Aorta (tissue), 5 donors: ENCODE measurements at places on chromosomes 3 and 15. TPM values are rescaled to one million over a fixed set of nuclear protein-coding genes. Genes with fewer than 3 reads are reported as not detected.
A peak's percentile ranks its signal among the peaks of the same experiment; 100 is the strongest.

DNA sequence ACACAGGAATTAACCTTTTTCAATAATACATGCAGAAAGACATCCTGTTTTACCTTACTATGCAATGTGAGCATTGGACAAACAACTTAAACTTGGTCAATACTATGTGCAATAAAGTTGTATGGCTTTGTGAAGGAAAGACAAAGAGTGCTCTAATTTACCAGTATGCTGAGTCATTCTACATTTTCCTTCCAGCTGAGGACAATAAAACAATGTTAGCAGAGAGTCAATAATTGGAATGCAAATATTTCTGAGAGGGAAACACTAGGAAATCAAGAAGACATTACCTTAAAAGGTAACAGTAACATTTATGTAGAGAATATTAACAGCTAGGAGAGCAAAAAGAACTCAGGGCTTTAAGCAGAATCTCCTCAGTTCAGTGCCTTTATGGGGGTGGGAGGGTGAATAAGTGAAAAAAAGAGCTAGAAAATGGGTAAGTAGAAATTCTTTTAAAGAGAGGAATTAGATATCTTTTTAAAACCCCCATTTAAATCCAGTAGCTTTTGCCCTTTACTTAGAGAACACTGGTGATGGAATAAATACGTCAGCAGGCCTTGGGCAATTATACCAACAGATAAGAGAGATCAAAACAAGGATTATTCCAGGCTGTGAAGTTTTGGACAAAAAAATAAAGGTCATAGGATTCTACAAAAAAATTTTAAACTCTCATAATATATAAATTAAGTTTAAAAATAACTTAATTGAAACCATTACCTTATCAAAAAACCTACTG lies 11.6 kb upstream of the HGD start:
- H3K27ac ChIP-seq, result no peak overlapping the region
- no peaks in the 10 kb centered on the region for H3K27me3 ChIP-seq
- H3K4me3 ChIP-seq, result no peak overlapping the region
- DNase-seq, result no peak
- H3K36me3 ChIP-seq, result no peaks in the 10 kb centered on the region

DNA sequence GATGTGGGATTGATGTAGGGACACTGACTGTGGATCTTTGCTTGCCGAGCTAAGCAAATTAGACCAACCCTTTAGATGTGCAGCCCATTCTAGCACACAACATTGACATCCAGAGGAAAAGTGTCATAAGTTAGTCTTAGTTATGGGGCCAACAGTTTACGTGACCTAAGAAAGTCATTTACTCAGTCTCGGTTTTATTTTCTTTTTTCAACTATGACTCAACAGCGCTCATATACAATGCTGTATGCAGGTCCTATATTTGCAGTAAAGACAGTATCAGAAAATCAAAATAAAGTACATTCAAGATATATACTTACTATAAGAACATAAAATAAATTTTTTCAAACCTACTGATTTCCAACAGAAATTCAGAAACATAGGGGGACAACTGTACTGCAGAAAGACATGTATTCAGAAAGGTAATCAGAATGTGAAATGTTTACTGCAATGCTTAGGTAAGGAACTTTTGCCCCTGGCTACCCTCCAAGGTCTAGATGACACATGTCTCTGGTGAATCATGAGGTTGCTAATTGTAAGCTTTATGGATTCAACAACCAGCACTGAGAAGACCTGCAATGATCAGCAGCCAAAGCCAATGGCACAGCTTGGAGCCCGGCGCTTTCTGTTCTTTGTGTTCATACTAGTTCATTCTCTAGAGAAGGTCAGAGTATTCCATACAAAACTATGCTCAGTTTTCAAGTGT lies 317.5 kb upstream of the CNTN6 start:
- H3K36me3 ChIP-seq, result no peaks in the 10 kb centered on the region
- no peak overlapping the region for H3K4me3 ChIP-seq

The RNF123 gene
- 38.1 TPM for total RNA-seq

DNA sequence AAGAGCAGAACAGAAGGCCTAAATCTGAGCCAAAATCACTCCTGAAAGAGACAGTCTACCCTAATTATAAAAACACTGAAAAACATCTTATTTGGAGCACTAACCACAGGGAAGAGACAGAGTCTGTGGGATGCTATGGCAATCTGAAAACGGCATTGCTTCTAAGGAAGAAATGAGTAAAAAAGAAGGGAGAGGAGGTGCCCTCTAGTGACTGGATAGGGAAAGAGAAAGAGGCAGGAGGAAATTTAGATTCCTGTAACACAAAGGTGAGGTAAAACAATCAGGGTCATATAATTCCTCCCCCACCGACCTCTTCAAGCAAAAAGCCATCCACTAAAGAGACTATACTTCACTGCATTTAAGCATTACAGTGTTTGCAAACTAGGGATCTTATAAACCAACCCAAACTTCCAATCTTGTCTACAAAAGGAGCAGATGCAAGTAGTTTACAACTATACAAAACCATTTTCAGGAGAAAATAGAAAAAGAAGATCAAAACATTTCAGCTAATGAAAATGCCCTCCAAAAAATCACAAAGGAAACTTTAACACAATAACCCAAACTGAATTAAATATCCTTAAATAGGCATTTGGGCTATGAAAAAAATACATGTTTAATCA lies 32.6 kb downstream of the HACD2 start:
- H3K4me1 ChIP-seq, result no peaks in the 10 kb centered on the region
- no peak for DNase-seq
- H3K36me3 ChIP-seq, result no peaks in the 10 kb centered on the region
- no peak overlapping the region for H3K4me3 ChIP-seq

- no peaks in the 10 kb centered on the region for H3K27me3 ChIP-seq
- no peaks in the 10 kb centered on the region for H3K36me3 ChIP-seq
- peaks cover 2% of the 10 kb centered on the region for H3K4me1 ChIP-seq
These were observed 9.7 kb upstream of the SCAANT1 start for GRCh38 chr3:63921741-63922482.

DNA sequence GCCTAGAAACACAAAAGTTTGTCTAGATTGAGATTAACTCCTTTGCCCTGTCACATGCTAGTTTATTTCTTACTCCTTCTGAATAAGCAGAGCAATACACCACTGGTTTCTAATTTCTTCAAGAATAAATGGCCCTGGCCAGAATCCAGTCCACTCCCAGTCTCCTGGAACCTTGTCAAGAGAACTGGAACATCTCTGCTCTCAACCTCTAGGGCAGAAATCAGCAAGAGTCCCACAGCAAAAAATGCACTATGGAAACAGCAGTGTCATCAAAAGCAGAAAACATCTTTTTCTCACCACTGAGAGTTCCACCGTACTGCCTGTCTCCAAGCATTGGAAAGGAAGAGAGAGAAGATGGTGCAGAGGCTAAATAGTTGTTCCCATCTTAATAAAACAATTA lies 35.9 kb upstream of the PPP2R3A start:
- H3K27me3 ChIP-seq, result no peaks in the 10 kb centered on the region
- no peak for DNase-seq
- no peak overlapping the region for H3K27ac ChIP-seq
- H3K4me3 ChIP-seq, result no peak overlapping the region

The CHRNB4 gene
- not detected for total RNA-seq

- no peaks in the 10 kb centered on the region for H3K27me3 ChIP-seq
- no peak for DNase-seq
- no peak overlapping the region for H3K4me3 ChIP-seq
These were observed 440.5 kb upstream of the CBLB start for GRCh38 chr3:106309274-106309673.

DNA sequence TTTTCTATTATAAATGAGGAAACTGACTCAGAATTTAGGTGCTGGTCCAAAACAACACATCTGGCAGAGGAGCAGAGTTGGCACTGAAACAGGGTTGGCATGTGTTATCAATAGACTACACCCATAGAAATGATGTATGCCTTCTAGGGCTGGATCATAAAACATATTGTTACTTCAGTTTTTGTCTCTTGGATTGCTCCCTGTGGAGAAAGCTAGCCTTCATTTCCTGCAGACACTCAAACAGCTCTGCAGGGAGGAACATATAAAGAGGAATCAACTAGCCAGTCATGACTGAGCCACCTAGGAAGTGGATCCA lies 507 bp upstream of the MRPL3 start:
- H3K4me1 ChIP-seq, result no peaks in the 10 kb centered on the region
- H3K4me3 ChIP-seq, result peak overlapping the region; percentile 56
- no peak overlapping the region for H3K27ac ChIP-seq
- no peaks in the 10 kb centered on the region for H3K36me3 ChIP-seq

GRCh38 chr3:23209747-23210487 lies 6.8 kb downstream of the UBE2E2 start:
- no peak overlapping the region for H3K4me3 ChIP-seq
- H3K4me1 ChIP-seq, result no peaks in the 10 kb centered on the region
- no peaks in the 10 kb centered on the region for H3K27me3 ChIP-seq
- no peak overlapping the region for H3K27ac ChIP-seq

The C3orf80 gene
- total RNA-seq, result 1.1 TPM

The RTP4 gene
- total RNA-seq, result 3.5 TPM

DNA sequence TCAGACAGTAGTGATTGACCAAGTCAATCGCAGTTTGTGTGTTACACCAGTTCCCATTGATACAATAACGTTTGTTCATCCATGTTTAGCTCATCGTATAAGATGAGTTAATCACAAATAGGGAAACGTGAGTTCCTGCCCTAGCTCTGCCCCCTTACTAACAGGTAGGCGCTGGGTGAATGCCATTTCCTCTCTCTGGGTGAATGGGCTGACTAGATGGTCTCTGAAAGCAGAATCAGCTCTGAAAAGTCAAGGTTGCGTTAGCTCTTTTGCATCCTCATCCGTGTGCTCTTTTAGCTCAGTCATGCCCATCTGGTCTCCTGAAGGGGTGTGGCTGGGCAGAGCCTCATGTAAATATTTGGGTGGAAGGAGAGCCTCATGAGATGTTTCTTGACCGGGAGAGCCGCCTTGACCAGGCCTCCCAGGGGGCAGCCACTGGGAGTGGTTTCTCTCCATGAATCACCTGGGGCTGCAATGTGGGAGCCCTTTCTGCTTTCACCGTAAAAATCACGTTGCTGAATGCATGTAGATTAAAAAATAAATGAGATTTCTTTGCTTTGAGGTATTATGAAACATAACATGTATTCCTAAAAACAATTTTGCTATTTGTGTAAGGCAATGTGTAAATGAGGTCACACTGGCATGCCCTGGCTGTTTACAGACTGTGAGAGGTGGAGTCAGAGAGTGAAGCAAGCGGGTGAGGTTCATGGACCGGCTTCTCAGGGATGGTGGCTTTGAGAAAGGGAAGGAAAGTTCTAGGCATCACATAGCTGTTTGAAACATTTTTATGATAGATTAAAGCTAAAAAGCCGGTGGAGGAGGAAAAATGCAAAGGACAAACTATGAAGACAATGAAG lies 108.4 kb upstream of the RASGRP1 start:
- H3K27me3 ChIP-seq, result peaks cover 2% of the 10 kb centered on the region
- H3K27ac ChIP-seq, result no peak overlapping the region
- no peak overlapping the region for H3K4me3 ChIP-seq
- no peaks in the 10 kb centered on the region for H3K4me1 ChIP-seq

The SKOR1 gene
- total RNA-seq, result 1.2 TPM

The TM2D3 gene
- 54.6 TPM for total RNA-seq

The PLA1A gene
- 5.7 TPM for total RNA-seq

The TXNRD3 gene
- total RNA-seq, result 7.6 TPM

DNA sequence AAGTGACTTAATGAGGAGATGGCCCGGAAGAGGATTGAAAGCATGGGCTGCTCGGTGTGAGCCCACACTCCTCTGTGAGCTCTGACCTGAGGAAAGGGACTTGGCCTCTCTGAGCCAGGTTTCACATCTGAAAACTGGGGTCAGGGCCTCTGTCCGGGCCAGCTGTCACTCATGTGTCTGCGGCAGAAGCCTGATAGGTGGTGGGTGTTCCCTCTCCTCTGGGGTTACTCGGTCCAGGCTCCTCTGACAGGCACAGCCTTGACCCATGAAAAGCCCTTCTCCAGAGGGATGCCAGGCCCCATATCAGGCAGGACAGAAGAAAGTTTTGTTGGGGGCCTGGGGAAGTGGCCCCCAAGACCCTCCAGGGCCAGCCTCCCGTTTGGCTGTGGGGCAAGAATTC lies 131.4 kb downstream of the CHSY1 start:
- DNase-seq, result no peak
- no peak overlapping the region for H3K4me3 ChIP-seq
- H3K4me1 ChIP-seq, result no peaks in the 10 kb centered on the region
- H3K27me3 ChIP-seq, result no peaks in the 10 kb centered on the region

GRCh38 chr15:27601239-27601960 lies 497.7 kb downstream of the OCA2 start:
- H3K4me3 ChIP-seq, result no peak overlapping the region
- no peak overlapping the region for H3K27ac ChIP-seq
- H3K27me3 ChIP-seq, result no peaks in the 10 kb centered on the region
- DNase-seq, result no peak
- H3K4me1 ChIP-seq, result no peaks in the 10 kb centered on the region

The RAB7A gene
- 202 TPM for total RNA-seq

The IL5RA gene
- total RNA-seq, result not detected

DNA sequence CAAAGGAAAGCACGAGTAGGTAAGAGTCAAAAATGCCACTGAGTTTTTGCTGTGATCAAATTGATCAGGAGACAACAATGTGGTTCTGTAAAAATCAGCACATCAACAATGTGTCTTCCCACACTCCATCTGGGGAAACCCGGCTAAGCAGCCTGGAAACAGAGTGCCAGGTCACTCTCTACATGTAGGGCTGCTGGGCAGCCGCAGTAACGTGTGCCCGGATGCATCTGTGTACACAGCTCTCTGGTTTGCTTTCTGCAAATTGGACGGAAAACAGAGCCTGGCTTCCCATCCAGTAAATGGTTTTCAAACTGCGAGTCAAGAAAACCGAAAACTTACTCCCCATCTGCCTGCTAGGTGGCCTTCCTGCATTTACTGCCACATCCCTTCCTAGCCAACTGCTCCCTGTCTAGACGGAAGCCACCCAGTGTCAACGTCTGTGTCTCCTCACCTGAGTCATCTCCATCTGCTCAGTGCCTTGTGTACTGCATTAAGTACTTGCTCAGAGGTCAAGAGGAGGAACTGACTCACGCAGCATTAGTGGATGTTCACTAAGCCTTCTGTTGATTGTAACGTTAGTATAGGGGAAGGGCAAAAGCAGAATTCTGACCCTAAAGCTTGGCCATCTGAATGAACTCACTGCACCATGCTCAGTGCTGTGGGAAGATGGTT lies 124.1 kb downstream of the TJP1 start:
- peaks cover 6% of the 10 kb centered on the region for H3K36me3 ChIP-seq
- no peak overlapping the region for H3K27ac ChIP-seq
- no peak for DNase-seq
- no peak overlapping the region for H3K4me3 ChIP-seq
- no peaks in the 10 kb centered on the region for H3K27me3 ChIP-seq
- H3K4me1 ChIP-seq, result no peaks in the 10 kb centered on the region

GRCh38 chr3:11713171-11713570 lies 69.5 kb upstream of the VGLL4 start:
- no peak overlapping the region for H3K4me3 ChIP-seq
- no peaks in the 10 kb centered on the region for H3K36me3 ChIP-seq
- peaks cover 3% of the 10 kb centered on the region for H3K4me1 ChIP-seq
- no peak for DNase-seq
- no peak overlapping the region for H3K27ac ChIP-seq

- H3K27me3 ChIP-seq, result no peaks in the 10 kb centered on the region
- H3K4me1 ChIP-seq, result no peaks in the 10 kb centered on the region
- no peak overlapping the region for H3K27ac ChIP-seq
These were observed 53.5 kb downstream of the BSN start for GRCh38 chr3:49607796-49608195.
